Myocyte (in vitro differentiated cells): ENCODE measurements at places on chromosomes 7 and 10. TPM values are rescaled to one million over a fixed set of nuclear protein-coding genes. Genes with fewer than 3 reads are reported as not detected.

CFAP46 gene
- total RNA-seq = not detected in 2 replicates

MNX1 gene
- total RNA-seq = 0.11 and 0.36 TPM in 2 replicates

PAX4 gene
- not detected in 2 replicates for total RNA-seq

RBM20 gene
- 2.6 and 3.0 TPM in 2 replicates for total RNA-seq

NPY4R gene
- not detected in 2 replicates for total RNA-seq

HSPA12A gene
- total RNA-seq = 5.4 and 7.8 TPM in 2 replicates

ADIRF gene
- 0.57 and 1.3 TPM in 2 replicates for total RNA-seq

SLC37A3 gene
- 36.0 and 40.3 TPM in 2 replicates for total RNA-seq

SPOCK2 gene
- 0.78 and 1.9 TPM in 2 replicates for total RNA-seq

CYP3A4 gene
- 0.11 TPM in 1 of 2 replicates, not detected in the other for total RNA-seq

PKD2L1 gene
- total RNA-seq = 0.13 TPM in 1 of 2 replicates, not detected in the other

ZNF467 gene
- 2.5 and 5.3 TPM in 2 replicates for total RNA-seq

PILRA gene
- total RNA-seq = 0.51 TPM in 1 of 2 replicates, not detected in the other
